ENCODE measurements at places on chromosomes 5 and 9. TPM values are rescaled to one million over a fixed set of nuclear protein-coding genes. Genes with fewer than 3 reads are reported as not detected.

The FBLL1 gene
- total RNA-seq, result not detected

The SLC25A2 gene
- 1.1 TPM for total RNA-seq

The SAXO1 gene
- total RNA-seq, result 0.24 TPM

The CDX1 gene
- total RNA-seq, result not detected

The SLC2A8 gene
- total RNA-seq, result 21.0 TPM

The STRBP gene
- 6.8 TPM for total RNA-seq

The TXNDC8 gene
- total RNA-seq, result not detected
